ENCODE measurements at places on chromosomes 7 and 10.

- DNase-seq = no peak
Observed at GRCh38 chr7:97145068-97145467, 27.6 kb downstream of the SDHAF3 start.

- DNase-seq = no peak
Observed at GRCh38 chr10:30368065-30368718, 19.1 kb upstream of the MTPAP start.

- no peak for DNase-seq
Observed at GRCh38 chr7:33886149-33886623, 19.2 kb upstream of the BMPER start.

- DNase-seq = no peak
Observed at GRCh38 chr7:3517344-3517743, 216.3 kb downstream of the SDK1 start.

DNA sequence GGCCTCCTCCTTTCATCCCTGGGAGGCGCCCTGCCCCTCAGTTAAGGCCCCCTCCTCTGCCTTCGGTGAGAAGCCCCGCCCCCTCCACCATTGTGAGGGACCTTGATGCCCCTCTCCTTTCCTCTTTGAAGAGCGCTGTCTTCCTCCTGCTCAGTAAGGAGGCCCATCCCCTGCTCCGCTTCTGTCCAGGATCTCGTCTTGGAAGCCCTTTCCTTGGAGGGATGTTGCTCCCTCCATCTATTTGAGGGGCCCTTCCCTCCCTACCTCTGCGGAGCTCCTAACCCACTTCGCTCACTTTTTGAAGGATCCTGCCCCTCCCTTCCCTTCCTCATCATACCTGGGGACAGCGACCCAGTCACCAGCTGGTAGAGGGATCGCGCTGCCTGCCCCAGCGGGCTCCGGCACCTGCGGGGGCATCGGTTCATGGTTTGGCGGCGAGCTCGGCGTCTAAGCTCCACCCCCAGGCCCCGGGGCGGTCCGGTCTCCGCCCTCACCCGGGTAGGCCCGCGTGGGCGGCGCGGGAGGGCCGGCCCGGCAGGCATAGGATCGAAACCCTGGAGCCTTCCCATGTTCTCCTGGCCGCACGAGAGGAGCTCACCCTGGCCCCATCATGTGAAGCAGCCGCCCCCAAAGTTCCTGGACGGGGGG, 4.1 kb downstream of the KCNIP2 start:
- DNase-seq = no peak

GRCh38 chr7:50349963-50350944, 45.7 kb downstream of the IKZF1 start:
- DNase-seq = no peak

DNA sequence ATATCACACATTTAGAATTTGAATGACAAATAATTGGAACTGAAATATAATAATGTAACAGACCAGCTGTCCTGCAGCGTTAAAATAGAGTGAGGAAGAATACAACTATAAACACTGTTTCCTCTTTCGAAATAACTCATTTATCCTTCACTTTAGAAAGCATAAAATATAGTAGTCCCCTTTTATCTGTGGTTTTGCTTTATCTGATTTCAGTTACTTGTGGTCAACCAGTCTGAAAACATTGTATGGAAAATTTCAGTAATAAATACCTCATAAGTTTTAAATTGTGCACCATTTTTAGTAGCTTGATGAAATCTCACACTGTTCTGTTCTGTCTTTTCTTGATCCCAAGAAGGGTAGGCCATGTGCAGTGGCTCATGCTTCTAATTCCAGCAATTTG, 31.7 kb downstream of the POLR1F start:
- DNase-seq = no peak

- no peak for DNase-seq
Observed at GRCh38 chr10:117680601-117681000, 138.1 kb downstream of the EMX2 start.

DNA sequence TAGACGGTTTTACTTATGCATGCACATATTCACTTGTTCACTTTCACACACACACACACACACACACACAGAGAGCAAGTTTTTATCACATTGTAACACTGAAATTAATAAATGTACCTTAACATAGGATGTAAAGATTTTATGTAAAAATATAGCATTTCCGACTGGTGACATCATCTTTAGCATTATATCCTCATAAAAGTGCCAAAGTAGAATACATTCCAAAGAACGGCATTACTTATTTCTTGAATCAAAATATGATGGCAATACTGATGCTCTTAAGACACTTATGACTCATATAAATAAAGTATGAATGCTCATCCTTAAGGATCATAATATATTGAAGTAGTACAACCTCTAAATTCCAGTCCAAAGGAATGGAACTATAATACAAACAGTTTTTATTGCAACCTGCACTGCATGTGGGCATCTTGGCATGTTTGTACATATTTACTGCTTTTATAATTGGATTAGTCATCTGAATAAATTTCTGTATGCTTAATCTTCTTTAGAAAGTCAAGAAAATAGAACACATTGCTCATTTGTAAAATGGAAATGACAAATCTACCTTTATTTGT, 290.0 kb upstream of the SEMA3A start:
- peak; percentile 24 for DNase-seq

- DNase-seq = no peak
Observed at GRCh38 chr7:106865130-106866041, at the start of gene PIK3CG. TSS of gene PIK3CG (plus strand) at chr7:106865282. CDS start at chr7:106867562, 2,280 bp downstream.

GRCh38 chr10:91022390-91022789, 101.5 kb upstream of the ANKRD1 start:
- no peak for DNase-seq

DNA sequence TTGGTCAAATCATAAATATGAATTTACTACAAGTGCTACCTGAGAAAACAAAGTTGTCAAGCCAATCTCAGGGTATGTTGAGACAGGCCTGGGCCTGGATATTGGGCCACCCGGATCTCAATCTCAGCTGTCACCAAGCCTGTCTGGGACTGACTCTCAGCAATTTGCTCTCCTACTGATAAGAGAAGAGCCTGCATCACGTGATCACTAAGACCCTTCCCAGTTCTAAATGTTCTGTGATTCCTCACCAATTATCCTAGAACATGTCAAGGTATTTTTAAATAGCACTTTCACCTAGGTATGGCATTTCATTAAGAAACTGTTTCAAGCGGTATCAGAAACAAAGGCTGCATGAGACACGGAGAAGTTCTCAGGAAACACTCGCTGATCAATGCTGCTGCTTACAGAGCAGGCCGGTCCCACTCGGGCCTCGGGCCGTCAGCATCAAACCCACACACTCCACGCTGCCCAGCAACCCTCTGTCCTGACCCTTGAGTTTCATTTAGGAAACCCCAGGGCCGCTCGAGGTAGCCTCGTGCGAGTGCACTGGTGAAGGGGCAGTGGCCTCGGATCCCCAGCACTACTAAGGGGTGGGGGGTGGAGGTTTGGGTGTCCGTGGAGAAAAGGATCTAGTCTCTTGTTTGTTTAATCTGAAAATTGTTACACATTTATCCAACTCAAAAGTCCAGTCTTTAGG, 4.1 kb downstream of the KLF6 start:
- no peak for DNase-seq

Measured in epithelial cell of prostate (primary cell).